ENCODE measurements at places on chromosomes 7 and 10.

GRCh38 chr10:8800426-8800825 is 745.9 kb downstream of the GATA3 start:
- no peak for DNase-seq

GRCh38 chr7:55517191-55517633 is 55.1 kb downstream of the VOPP1 start:
- DNase-seq: no peak

DNA sequence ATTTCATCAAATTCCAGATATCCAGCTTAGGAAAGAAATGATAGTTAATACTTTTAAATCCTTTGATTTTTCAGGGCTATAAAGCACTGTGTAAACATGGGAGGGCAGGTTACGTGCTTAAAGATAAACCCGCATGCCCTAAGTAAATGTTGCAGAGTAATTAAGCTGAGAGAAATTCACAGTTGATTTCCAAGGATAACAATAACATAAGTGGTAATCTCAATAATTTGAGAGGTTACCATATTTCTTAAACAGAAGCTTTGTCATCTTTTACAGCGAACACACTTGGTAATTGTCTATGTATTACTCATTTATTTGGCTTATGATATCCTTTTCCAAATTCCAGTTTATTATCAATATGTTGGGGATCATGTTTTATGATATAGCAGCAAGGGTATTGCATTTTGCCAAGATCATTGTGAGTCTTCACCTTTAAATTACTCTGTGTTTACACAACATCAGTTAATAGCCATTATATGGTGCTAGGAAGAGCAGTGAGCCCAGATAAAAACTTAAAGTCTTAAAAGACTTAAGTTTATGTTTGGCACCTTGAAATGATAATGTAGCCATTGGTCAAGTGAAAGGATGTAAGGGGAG is 15.4 kb downstream of the MGAM start:
- no peak for DNase-seq

DNA sequence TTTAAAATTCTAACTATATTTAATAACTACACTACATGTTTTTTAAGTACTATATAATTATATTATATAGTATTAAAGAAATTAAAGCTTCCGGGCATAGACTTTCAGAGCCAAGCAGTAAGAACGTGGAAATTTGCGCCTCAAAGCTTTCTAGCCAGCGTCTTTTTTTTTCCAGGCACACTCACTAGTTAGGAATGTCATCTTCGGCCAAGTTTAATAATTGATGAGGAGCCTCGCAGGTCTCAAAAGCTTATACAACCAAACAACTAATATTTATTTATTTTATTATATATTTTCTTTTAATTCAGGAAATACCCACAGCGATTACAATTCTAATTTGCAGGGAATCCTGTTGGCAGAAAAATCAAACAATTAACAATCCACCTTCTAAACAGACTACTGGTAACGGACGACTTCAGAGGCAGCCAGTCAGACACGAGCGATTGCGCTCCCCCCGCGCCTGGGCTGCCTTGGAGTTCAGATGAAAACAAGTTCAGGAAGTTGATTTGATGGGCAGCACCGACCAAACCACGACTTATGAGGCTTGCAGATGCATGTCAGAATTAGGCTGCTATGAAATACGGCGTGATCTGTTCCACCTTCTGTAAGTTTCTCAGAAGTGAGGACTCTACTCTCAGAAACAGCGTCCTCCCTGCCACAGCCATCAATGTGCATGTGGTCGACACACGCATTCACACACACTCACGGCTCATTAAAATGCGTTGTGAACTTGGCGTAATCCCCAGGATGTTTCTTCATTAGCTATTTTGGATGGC is 431.8 kb upstream of the MGMT start:
- DNase-seq: peak; percentile 54

GRCh38 chr10:121138918-121139317 is 287.8 kb downstream of the WDR11 start:
- no peak for DNase-seq

DNA sequence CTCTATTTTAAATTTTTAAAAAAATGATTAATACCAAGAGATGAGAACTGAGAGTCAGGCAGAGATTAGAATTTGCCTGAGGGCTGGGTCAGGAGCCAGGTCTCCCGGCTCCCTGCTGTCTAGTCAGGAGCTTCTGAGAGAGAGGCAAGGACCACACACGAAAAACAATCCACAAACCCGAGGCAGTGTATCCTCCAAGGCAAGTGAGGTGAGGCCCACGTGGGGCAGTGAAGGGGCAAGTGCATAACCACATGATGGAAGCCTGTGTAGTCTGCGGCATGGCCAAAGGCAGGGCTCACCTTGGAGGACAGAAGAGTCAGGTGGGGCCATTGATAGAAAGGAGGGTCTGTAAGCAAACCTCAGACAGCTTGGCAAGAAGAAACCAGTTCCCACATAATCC is 541.2 kb upstream of the FOXK1 start:
- no peak for DNase-seq

GRCh38 chr10:17733620-17734019 is 18.4 kb upstream of the TMEM236 start:
- no peak for DNase-seq

DNA sequence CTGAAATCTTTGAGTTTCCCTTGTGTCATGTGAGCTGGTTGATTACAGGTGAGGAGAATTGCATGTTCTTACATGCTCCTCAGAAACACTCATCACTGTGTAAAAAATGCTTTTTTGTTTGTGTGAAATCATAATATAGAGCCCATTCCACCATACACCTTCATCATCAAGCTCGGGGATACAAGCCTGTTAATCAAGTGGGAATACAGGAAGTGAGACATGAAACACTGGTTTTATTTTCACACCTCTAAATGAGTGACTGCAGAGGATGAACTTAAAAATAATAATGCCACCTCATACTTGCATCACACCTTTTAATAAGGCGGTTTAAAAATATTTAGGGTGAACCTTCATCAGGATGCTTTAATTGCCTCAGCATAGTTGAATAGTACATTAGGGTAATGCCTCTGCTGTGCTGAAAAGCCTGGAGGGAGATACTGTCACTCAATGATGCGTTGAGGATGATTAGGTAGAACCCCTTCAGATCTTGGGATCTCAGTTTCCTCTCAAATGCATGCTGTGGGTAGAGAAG is 164.6 kb downstream of the AUTS2 start:
- no peak for DNase-seq

DNA sequence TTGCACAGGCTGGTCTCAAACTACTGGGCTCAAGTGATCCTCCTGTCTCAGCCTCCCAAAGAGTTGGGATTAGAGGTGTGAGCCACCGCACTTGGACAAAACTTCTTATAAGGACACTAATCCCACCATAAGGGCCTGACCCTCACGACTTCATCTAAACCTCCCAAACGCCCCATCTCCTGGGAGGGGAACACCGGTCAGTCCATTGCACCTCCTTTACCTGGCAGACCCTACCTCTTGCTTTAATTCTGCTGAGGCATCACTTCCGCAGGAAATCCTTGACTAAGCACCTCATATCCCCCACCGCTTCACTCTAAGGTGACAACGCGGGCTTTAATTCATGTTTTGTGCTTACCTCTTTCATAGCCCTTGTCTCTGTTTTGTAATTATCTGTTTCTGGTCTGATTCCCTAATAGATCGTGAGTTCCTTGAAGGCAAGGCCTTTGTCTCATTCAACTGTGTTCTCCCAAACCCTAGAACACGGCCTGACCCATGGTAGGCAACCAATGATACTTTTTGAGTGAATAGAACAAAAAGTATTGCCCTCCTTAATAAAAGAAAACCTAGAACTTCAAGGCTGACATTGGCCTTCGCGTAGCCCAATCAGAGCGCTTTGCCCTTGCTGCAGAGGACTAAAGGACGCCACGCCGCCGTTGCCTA is 481 bp upstream of the ZNF862 start:
- no peak for DNase-seq

GRCh38 chr7:26900251-26900650 is 35.9 kb upstream of the SKAP2 start:
- DNase-seq: no peak

DNA sequence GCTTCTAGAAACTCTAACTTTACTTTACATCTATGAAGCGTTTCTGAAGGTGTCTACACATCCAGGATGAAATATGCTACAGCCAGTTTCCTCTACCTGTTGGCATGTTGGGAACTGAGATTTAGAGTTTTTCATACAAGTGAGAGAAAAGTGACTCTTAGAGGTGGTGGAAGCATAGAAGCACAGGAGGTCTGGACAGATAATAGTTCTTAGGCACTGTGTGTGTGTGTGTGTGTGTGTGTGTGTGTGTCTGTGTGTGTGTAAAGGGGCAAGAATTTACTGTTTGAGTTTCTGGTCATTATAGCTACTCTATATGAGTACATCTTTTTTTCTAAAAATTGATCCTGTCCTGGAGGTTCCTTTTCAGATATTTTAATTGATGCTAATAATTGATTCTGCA is 110.7 kb upstream of the MTPN start:
- DNase-seq: no peak

DNA sequence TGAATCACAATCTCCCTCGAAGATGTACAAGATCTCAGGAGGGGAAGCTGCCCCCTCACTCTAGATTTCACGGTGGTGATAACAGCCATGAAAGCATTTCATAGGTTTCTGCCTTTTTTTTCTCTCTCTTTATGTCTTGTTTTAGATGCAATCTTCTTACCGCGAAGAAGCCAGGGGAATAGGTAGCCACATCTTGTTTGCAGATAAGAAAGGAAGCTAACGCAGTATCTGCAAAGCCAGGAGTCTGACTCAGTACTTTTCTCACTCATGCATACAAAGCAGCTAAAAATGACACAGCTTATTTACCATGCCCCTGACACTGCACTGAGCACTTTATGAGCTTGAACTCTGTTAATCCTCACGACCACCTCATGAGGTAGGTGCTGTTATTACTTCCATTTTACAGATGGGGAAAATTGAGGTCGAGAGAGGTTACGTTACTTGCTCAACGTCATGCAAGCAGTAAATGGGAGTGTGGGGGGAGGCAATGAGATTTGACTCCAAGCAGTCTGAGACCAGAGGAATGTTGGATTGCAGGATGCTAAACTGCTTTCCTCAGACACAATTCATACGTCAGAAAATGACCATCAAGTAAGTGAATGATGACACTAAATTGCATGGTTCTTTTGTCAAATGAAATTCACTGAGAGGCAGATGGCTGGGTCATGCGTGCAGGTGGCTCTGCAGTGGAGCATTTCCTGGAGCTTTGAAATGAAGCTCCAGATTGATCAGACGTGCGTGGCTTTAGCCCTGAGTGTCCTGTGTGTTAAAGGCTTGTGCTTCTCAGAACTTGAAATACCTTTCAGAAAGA is 3.3 kb downstream of the MAP3K8 start:
- DNase-seq: no peak

DNA sequence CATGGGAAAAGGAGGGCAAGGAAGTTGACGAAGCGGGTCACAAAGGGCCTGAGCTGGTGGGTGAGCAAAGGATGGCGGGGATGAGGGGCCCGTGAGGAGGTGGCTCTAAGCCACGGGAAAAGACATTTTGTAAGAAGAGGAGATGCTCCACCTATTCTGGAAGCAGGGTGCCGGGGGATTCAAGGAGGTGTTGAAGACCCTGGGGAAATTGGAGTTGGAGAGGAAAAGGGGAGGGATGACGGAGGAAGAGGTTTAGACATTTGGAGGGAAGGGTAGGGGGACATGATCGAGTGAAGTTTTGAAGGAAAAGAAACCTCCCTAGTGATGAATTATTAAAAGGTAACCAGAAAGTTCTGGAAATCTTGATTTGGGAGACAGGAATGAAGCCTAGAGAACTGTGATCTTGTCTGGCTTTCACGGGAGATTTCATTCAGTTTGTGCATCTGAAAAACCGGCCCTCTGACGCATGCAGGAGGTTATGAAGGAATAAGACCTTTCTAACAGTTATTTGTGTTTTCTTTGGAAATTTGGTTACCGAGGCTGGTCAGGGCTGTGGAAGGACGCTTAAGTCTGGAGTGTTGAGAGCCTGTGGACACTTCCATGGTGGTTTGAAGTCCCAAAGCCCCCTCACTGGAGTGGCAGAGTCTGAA is 1.4 kb downstream of the SMO start:
- no peak for DNase-seq

- DNase-seq: peak; percentile 63
These were observed 62.6 kb downstream of the ADK start for GRCh38 chr10:74213571-74214162.

GRCh38 chr7:101823596-101823995 is 6.2 kb downstream of the CUX1 start:
- no peak for DNase-seq

GRCh38 chr10:26278295-26278694 is 61.7 kb downstream of the GAD2 start:
- DNase-seq: no peak

- DNase-seq: no peak
These were observed 35.3 kb downstream of the SLC16A9 start for GRCh38 chr10:59674215-59674836.

DNA sequence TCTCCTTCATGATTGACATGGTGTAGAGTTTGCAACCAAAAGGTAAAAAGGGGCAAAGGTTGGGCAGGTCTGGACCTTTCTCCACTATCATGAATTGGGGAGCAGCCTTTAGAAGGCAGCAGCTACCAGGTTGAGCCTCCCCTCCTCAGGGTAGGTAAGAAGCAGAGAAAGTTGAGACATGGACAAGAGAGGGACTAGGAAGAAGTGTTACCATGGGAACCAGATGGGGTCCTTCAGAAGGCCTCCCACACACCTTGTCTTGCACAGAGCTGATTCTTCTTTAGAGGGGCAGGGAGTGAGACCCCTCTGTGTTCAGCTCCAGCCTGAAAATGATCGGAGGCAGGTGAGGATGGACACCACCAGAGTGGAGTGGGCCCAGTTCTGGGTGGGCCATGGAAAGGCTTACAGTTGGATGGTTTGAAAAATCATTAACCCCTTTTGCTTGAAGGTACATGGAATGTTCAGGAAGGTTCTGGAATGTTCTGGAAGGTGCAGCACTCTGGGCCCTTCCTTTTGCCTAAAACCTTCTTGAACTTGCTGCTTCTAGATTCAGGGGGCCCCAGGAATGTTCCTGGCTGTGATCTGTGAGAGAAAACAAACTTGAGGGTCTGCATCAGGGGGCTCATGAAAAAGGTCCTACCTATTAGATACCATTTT is 7.0 kb downstream of the VPS37D start:
- DNase-seq: no peak

- DNase-seq: peak; percentile 31
These were observed 241.5 kb downstream of the PHTF2 start for GRCh38 chr7:78039790-78040776.

- DNase-seq: no peak
These were observed 30.6 kb upstream of the CTBP2 start for GRCh38 chr10:125190946-125191345.

DNA sequence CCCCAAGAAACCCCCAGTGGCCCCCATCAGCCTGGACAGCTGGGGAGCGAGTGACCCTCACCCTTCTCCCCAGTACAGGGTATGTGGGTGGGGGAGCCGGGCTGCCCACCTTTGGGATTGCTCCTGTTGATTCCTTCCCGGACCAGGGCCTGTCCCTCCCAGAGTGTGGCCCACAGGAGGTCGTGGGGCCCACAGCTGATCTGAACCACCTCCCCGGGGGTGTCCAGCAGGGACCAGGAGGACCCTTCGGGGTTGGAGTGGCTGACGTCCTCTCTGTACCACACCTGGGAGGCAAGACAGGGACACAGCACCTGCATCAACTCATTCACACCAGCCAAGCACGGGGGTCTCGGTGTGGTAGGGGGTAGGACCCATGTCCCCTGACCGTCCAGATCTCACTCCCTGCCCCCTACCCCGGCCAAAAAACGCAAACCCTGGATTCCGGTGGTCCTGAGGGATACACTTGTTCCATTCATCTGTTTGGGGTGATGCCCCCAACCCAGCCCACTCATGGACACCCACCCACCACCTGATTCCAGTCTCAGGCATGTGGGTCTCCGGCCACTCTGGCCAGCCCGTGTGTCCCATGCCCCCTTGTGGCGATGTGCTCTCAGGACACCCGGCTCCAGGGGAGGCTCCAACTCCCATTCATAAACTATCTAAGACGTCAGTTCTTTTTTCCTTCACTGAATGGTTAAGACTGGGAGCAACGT is 10.9 kb downstream of the TECPR1 start:
- DNase-seq: no peak

All from CD4-positive, alpha-beta T cell treated with Interleukin-4 for 1 hour (primary cell).